ENCODE measurements at places on chromosomes 1 and 21. TPM values are rescaled to one million over a fixed set of nuclear protein-coding genes. Genes with fewer than 3 reads are reported as not detected.

SPRR2E gene
- total RNA-seq: not detected

DNA sequence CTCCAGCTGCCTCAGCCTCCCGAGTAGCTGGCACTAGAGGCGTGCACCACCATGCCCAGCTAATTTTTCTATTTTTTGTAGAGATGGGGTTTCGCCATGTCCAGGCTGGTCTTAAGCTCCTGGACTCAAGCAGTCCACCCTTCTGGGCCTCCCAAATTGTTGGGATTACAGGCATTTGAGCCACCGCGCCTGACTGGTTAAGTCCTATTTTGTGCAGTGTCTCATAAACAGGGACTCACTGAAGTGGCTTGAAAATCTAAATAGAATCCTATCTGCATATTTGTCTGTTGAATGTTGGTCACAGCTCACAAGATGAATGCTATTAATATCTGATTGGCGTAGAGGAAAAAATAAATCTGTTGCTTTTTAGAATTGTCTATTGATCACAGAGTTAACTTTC, 5.9 kb upstream of the CHAF1B start:
- no peak overlapping the region for H3K4me3 ChIP-seq
- peaks cover 14% of the 10 kb centered on the region for H3K36me3 ChIP-seq
- DNase-seq: no peak
- no peaks in the 10 kb centered on the region for H3K27me3 ChIP-seq
- no peak overlapping the region for H3K27ac ChIP-seq

DNA sequence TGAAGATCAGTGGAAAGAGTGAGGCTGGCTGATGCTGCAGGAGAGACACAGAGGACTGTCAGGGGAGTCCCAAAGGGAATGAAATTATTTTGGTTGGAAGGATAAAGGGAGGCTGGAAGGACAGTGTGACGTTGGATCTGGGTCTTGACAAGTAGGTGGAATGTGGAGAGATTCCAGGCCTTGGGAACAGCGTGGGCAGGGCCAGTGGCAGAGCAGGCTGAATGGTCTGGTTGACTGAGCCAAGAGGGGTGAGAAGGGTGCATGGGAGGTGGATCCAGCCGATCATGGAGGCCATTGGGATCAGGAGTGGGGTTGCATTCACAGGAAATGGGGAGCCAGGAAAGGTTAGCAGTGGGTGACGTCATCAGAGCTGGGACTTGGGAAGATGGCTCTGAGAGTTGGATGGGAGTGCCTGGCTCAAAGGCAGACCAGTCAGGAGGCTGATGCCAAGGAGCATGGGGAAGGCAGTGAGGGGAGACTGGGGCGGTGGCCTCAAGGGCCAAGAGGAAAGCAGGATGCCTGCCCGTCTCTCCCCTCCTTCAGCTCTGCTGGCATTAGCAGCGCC, 146.2 kb upstream of the VAMP3 start:
- H3K36me3 ChIP-seq: no peaks in the 10 kb centered on the region
- no peak for DNase-seq
- H3K27me3 ChIP-seq: no peaks in the 10 kb centered on the region
- H3K27ac ChIP-seq: no peak overlapping the region
- H3K4me1 ChIP-seq: no peaks in the 10 kb centered on the region
- H3K4me3 ChIP-seq: no peak overlapping the region

TDRD5 gene
- not detected for total RNA-seq

- no peak overlapping the region for H3K4me3 ChIP-seq
- H3K27me3 ChIP-seq: no peaks in the 10 kb centered on the region
- no peak for DNase-seq
- peaks cover 15% of the 10 kb centered on the region for H3K36me3 ChIP-seq
- no peak overlapping the region for H3K27ac ChIP-seq
- peaks cover 20% of the 10 kb centered on the region for H3K4me1 ChIP-seq
These were observed 11.9 kb downstream of the RPL5 start for GRCh38 chr1:92843429-92844352.

DNA sequence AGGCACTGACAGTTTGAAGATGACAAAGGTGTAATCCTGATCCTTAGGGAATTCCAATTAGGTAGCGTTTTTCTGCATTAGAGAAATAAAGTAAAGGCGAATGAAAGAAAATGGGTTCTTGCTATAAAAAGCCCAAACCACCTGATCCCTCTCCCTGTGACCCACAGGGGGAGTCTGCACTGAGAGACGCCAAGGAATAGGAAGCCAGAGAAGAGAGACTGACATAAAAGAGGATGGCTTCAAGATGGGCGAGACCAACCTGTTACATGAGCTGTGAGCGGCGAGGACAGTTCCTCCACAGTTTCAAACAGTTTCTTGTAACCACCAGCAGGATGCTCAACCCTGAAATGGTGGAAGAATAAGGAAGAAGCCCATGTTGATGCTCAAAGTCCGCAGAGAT, 1.4 kb downstream of the RPE65 start:
- no peaks in the 10 kb centered on the region for H3K36me3 ChIP-seq
- H3K27me3 ChIP-seq: no peaks in the 10 kb centered on the region
- no peaks in the 10 kb centered on the region for H3K4me1 ChIP-seq
- no peak for DNase-seq
- no peak overlapping the region for H3K27ac ChIP-seq

GRCh38 chr21:45499201-45499750, 43.0 kb downstream of the SLC19A1 start:
- no peak for DNase-seq
- no peaks in the 10 kb centered on the region for H3K27me3 ChIP-seq
- no peak overlapping the region for H3K27ac ChIP-seq
- H3K4me1 ChIP-seq: no peaks in the 10 kb centered on the region
- H3K4me3 ChIP-seq: no peak overlapping the region

DNA sequence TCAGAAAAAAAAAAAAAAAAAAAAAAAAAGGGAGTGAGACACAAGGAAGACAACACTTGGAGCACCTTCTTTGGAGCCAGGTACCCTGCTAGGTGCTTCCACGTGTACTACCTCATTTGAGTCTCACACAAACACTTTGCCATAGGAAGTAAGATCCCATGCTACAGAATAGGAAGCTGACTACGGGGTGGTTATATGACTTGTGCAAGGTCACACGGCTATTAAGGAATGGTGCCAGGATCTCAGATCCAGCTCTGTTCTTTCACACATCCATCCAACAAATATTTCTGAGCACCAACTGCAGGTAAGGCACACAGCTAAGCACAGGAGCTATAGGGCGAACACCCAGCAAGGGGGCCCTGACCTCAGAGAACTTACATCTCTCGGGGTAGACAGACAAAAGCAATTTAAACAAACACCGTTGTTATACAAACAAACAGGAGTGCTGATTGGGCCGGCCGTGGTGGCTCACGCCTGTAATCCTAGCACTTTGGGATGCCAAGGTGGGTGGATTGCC, 22.4 kb downstream of the PTAFR start:
- H3K4me3 ChIP-seq: no peak overlapping the region
- no peak overlapping the region for H3K27ac ChIP-seq
- no peaks in the 10 kb centered on the region for H3K4me1 ChIP-seq
- no peaks in the 10 kb centered on the region for H3K36me3 ChIP-seq

GRCh38 chr1:165910764-165911421, 83.5 kb downstream of the UCK2 start:
- no peak overlapping the region for H3K4me3 ChIP-seq
- DNase-seq: no peak
- H3K4me1 ChIP-seq: peaks cover 3% of the 10 kb centered on the region
- no peaks in the 10 kb centered on the region for H3K36me3 ChIP-seq

DNA sequence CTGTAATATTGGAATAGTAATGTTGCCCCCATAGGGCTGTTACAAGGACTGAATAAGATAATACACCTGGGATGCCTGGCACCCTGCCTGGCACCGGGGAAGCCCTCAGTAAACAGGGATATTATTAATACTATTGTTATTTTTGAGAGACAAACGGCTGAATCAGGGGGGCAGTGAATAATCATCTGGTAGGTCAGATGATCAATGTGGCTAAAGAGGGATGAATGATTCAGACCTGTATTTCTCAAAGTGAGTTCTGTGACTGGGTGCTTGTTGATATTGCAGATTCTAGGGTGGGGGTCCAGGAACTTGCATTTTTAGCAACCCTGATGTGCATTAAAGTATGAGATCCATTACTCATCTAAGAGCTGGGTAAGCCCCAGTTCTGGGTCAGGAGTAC, 46.2 kb upstream of the BCL10 start:
- no peak overlapping the region for H3K4me3 ChIP-seq
- H3K36me3 ChIP-seq: no peaks in the 10 kb centered on the region
- DNase-seq: no peak
- no peaks in the 10 kb centered on the region for H3K27me3 ChIP-seq
- H3K27ac ChIP-seq: no peak overlapping the region
- H3K4me1 ChIP-seq: no peaks in the 10 kb centered on the region

TPTE gene
- total RNA-seq: not detected

LMOD1 gene
- 638 TPM for total RNA-seq

PER3 gene
- 19.8 TPM for total RNA-seq

- DNase-seq: no peak
- H3K4me1 ChIP-seq: no peaks in the 10 kb centered on the region
- peak overlapping the region; percentile 41 for H3K4me3 ChIP-seq
- no peaks in the 10 kb centered on the region for H3K36me3 ChIP-seq
- no peaks in the 10 kb centered on the region for H3K27me3 ChIP-seq
These were observed 5.8 kb downstream of the KISS1 start for GRCh38 chr1:204190212-204191211.

- H3K36me3 ChIP-seq: no peaks in the 10 kb centered on the region
- DNase-seq: no peak
- peak overlapping the region; percentile 98 for H3K27ac ChIP-seq
- H3K4me1 ChIP-seq: peaks cover 48% of the 10 kb centered on the region
These were observed 1.4 kb upstream of the ZC3H12A start for GRCh38 chr1:37472994-37473393.

DNA sequence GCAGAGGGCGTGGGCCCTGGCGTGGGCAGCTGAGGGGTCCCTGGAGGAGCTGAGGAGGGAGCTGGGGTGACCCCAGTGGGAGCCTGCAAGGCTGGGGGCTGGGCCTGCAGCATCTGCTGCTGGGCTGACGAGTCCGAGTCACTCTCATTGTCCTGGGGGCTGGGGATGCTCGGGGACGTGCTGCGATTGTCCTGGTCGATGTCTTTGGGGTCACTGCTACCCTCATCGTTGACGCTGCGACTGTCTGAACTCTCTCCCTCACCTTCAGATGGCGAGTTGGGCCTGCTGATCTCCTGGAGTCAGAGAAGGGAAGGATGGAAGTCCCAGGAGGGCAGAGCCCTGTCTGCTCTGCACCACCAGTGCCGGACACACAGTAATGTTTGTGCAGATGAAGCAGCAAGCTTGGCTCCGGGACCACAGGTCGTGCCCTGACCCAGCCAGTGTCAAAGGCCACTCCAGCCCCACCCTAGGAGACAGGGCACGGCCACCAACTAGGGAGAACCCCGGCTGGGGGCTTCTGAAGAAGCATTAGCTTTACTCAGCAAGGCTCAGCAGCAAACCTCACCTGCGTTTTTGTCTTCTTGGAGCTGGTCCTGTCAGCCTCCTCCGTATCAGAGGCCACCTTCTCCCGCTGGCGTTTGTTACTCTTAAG, 43.4 kb downstream of the SLC45A1 start:
- H3K36me3 ChIP-seq: peaks cover 78% of the 10 kb centered on the region
- H3K4me3 ChIP-seq: no peak overlapping the region
- H3K27me3 ChIP-seq: no peaks in the 10 kb centered on the region
- peak overlapping the region; percentile 4 for H3K27ac ChIP-seq
- DNase-seq: no peak

GRCh38 chr1:163267962-163268361, 53.8 kb upstream of the NUF2 start:
- peaks cover 5% of the 10 kb centered on the region for H3K4me1 ChIP-seq
- no peak for DNase-seq
- H3K36me3 ChIP-seq: no peaks in the 10 kb centered on the region
- no peak overlapping the region for H3K4me3 ChIP-seq
- no peak overlapping the region for H3K27ac ChIP-seq
- no peaks in the 10 kb centered on the region for H3K27me3 ChIP-seq

LEPR gene
- 17.6 TPM for total RNA-seq

DNA sequence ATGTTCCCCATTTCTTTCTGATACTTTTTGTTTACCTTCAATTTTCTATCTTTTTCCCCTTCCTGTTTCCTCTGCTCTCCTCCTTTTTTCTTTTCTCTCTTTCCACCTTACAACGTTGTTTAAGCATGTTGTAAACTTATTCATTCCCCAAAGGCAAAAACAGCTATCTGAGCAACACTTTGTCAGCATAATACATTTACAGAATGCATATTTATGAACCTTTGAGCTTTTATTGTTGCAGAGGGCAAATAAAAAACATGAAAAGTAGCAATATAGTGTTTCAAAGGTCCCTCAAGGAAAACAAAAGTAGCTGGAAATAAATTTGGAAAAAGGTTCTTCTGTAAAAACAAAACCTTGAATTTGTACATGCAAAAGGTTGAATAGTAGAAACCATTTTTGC, 169.5 kb downstream of the ATP6V1G3 start:
- DNase-seq: no peak
- H3K36me3 ChIP-seq: no peaks in the 10 kb centered on the region
- H3K27ac ChIP-seq: no peak overlapping the region
- no peaks in the 10 kb centered on the region for H3K4me1 ChIP-seq

GRCh38 chr1:93673163-93673829, 8.3 kb downstream of the BCAR3 start:
- DNase-seq: no peak
- no peak overlapping the region for H3K4me3 ChIP-seq
- H3K27me3 ChIP-seq: no peaks in the 10 kb centered on the region
- H3K36me3 ChIP-seq: no peaks in the 10 kb centered on the region

GRCh38 chr1:200971955-200972711, 51.4 kb downstream of the KIF21B start:
- no peak overlapping the region for H3K27ac ChIP-seq
- no peaks in the 10 kb centered on the region for H3K4me1 ChIP-seq
- DNase-seq: no peak
- no peaks in the 10 kb centered on the region for H3K27me3 ChIP-seq

AMY1C gene
- not detected for total RNA-seq

- H3K27me3 ChIP-seq: no peaks in the 10 kb centered on the region
- no peak overlapping the region for H3K27ac ChIP-seq
- DNase-seq: no peak
- no peaks in the 10 kb centered on the region for H3K36me3 ChIP-seq
- H3K4me1 ChIP-seq: no peaks in the 10 kb centered on the region
These were observed 29.6 kb downstream of the RGL1 start for GRCh38 chr1:183834568-183834967.

NFYC gene
- total RNA-seq: 38.9 TPM

DNA sequence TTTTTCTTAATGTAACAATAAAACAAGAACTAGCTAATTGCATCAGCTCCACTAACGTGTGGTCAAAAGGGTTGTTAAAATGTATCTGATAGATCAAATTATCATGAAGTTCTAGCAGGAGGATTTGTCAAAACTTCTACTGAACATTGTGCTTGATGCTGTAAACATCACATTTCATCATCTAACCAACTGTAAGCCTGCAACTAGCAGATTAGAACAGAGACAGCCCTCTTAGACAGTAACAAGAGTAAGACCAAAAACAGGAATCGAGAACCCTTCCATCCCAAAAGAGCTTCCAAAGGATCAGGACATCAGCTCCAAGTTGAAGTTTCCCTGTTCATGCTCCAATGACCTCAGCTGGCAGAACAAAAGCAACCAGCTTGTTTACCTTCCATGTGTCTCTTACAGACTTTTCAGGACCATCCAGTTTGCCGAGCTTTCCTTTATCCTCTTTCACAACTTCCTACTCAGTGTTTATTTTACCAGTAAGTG, 44.6 kb downstream of the NIBAN1 start:
- H3K4me1 ChIP-seq: peaks cover 20% of the 10 kb centered on the region
- no peaks in the 10 kb centered on the region for H3K36me3 ChIP-seq
- peak overlapping the region; percentile 31 for H3K4me3 ChIP-seq

HTR1D gene
- not detected for total RNA-seq

- H3K27me3 ChIP-seq: no peaks in the 10 kb centered on the region
- no peaks in the 10 kb centered on the region for H3K4me1 ChIP-seq
- H3K4me3 ChIP-seq: no peak overlapping the region
- no peak for DNase-seq
- H3K36me3 ChIP-seq: no peaks in the 10 kb centered on the region
- no peak overlapping the region for H3K27ac ChIP-seq
These were observed 1019.2 kb downstream of the TTLL7 start for GRCh38 chr1:82979593-82980236.
